ENCODE measurements at places on chromosomes 2 and 18.
A peak's percentile ranks its signal among the peaks of the same experiment; 100 is the strongest.

GRCh38 chr2:20135631-20136050, 84.2 kb upstream of the LAPTM4A start:
- DNase-seq: no peak

DNA sequence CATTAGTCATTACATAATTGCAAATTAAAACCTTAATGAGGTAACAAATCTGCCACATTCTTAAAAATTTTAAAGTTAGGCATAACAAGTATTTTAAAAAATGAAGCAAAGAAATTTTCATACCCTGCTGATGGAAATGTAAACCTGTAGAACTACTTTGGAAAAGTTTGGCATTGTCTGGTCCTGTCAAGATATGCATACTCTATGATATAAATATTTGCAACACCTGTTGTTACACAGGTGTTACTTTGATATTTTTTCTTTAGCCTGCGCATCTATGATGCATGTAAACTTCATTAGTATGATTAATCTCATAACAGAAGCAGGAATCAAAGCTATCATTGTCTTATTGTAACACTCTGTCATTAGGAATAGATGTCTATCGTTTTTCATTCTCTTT, 634.3 kb downstream of the TRIB2 start:
- no peak for DNase-seq

- no peak for DNase-seq
Observed at GRCh38 chr2:201122276-201122675, 6.3 kb downstream of the CFLAR start.

GRCh38 chr2:167127135-167127534, 238.9 kb downstream of the XIRP2 start:
- DNase-seq: no peak

- DNase-seq: peak; percentile 87
Observed at GRCh38 chr2:38665854-38666555, at the start of gene GALM. TSS of gene GALM (plus strand) at chr2:38666114. CDS start at chr2:38666162, 48 bp downstream.
